ENCODE measurements at places on chromosomes 11 and 22.

DNA sequence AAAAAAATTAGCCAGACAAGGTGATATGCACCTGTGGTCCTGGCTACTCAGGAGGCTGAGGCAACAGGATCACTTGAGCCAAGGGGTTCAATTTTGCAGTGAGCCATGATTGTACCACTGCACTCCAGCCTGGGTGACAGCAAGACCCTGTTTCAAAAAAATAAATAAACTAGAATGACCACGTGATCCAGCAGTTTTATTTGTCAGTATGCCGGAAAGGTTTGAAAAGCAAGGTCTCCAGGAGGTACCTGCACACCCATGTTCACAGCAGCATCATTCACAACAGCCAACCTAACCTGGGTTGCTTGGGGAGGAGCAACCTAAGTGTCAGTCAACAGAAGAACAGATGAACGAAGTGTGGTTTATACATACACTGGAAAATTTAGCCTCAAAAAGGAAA lies 78.7 kb upstream of the SEPTIN5 start:
- no peak for DNase-seq

DNA sequence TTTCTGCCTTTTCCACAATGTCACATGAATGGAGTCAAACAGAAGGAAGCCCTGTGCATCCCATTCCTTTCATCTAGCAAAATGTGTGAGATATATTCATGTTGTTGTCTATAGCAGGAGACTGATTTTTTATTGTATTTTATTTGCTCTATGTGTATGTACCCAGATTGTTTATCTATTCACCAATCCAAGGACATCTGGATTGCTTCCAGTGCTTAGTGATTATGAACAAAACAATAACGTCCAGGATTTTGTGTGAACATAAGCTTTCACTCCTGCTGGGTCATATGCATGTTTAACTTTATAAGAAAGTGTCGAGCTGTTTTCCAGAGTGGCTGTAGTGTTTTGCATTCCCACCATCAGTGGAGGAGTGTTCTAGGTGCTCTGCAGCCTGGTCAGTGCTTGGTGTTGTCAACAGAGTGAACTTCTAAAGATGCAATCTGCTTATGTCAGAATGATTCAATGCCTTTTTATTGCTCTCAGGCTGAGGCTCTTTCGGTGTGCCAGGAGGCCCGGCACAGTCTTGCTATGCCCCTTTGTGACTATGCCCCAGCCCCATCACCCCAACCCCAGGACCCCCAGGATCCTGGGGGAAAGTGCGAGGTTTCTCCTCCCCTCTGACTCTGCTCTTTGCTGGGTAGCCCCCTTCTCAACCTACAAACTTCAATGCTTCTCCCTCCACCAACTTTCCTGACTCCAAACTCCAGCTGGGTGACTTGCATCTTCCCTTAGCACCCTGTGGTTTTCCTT lies 19.9 kb upstream of the SYT13 start:
- no peak for DNase-seq

- DNase-seq: no peak
Measured at GRCh38 chr11:19093976-19094375, 23.0 kb upstream of the ZDHHC13 start.

DNA sequence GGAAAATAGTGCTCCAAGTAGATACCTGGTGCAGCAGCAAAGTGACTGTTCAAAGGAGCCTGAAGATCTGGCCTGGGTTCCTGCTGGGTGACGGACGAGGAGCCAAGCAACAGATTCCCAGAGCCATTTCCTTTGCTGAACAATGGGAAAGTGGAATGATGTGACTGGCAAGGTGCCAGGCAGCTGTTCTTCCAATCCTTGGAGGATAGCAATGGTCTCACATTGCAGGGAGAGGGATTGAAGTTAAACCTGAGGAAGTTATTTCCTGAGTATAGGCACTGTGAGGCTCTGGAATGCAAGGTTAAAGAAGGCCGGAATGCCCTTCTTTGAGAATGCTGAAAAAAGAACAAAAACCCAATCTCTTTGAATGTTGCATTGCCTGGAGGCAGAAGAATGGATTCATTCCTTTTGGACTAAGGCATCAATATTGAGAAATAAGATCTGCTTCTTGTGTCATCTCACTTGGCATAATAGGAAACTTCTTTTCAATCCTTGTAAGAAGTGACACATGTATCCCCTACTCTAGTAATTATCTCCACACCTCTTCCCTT lies 223.8 kb downstream of the BLID start:
- DNase-seq: no peak

Data from stimulated activated CD8-positive, alpha-beta memory T cell treated with anti-CD3 and anti-CD28 coated beads, Interleukin-15, amount 100 ng/mL, for 4 hours (primary cell).